ENCODE measurements at places on chromosomes 12 and 14.

GRCh38 chr14:56422703-56423213 lies 156.8 kb upstream of the TMEM260 start:
- no peak for DNase-seq

DNA sequence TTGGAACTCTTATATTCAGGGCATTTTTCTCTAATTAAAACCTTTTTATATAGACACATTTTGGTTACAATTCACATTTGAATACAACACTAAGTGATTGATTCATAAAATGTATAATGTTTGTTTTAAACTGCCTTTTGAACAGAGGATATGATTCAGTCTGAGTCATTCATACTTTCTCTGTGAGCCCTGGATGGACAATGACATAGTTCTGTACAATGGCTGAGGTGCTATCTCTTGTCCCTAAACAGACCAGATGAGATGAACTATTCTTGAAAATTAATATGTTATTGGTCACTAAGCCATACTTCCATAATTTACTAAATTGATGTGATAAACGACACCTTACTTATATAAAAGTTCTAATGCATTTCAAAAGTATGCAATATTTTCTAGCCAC lies 199.7 kb upstream of the ATXN7L3B start:
- no peak for DNase-seq

DNA sequence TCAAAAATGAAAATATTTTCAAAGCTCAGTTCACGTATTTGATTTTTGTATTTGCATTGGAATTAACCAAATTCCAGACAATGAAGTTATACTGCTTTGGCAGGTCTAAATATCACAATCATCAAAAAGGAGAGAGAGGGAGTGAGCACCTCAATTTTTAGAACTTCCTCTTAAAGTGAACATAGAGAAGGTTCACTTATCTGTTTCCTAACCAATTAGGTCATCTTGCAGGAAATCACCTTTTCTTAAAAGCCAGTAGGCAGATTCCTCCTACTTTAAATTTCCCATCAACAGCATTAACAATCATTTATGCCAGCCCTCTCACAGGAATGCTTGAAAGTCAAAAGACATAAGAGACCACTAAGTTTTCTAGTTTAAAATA lies 388.7 kb downstream of the ZFP36L1 start:
- DNase-seq, result no peak

DNA sequence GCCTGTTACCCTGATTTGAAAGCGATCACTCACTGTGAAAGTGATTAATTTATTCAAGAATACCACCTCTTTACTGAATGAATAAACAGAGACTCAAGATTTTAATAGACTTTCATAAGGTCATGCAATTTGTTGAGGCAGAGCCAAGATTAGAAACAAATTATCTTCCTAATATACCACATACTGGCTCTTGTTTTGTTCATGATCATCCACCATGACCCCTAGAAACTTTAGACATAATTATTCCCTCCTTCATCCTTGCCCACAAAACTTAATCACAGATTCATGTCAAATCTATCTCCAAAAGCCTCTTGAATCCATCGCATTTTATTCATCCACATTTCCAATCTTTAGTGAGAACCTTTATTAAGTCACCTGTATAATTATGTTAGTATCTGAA lies 152.3 kb downstream of the ATXN7L3B start:
- DNase-seq, result no peak

- no peak for DNase-seq
These were observed 156.8 kb upstream of the PDE3A start for GRCh38 chr12:20211541-20211940.

DNA sequence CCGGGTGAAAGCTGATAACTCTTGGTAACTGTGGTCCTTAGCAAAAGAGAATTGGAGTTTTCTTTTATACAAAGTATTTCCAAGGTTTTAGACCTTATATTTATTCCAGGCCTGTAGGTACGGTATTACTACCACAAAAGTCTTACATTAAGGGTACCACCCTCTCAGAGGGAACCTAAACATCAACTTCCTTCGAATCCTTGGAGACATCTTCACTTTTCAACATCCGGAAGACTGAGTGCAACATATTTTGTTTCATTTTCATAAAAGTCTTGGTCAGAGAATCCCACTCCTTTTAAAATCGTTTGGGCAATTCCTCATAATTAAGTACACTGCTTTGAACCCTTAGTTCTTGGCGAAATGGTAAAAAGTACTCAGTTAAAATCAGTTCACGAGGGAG lies 1.2 kb downstream of the CNOT2 start:
- no peak for DNase-seq

- DNase-seq, result no peak
These were observed 49.2 kb upstream of the NCOR2 start for GRCh38 chr12:124616394-124617221.

DNA sequence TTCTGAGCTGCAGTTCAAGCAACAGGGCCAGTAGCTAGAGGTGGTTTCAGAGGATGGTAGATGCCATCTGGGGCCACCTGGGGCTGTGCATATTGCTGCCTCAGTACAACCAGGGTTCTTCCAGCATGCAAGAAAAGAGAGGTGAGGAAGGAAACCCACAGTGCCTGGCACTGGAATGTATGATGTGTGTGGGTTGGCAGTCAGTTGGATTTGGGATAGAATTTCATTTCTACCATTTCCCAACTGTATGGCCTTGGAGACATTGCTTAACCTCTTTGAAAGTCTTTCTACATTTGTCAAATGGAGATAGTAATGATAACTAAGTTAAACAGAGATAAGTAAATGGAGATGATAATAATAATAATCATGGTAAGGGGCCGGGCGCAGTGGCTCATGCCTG lies 10.2 kb upstream of the LRRC10 start:
- DNase-seq, result no peak

DNA sequence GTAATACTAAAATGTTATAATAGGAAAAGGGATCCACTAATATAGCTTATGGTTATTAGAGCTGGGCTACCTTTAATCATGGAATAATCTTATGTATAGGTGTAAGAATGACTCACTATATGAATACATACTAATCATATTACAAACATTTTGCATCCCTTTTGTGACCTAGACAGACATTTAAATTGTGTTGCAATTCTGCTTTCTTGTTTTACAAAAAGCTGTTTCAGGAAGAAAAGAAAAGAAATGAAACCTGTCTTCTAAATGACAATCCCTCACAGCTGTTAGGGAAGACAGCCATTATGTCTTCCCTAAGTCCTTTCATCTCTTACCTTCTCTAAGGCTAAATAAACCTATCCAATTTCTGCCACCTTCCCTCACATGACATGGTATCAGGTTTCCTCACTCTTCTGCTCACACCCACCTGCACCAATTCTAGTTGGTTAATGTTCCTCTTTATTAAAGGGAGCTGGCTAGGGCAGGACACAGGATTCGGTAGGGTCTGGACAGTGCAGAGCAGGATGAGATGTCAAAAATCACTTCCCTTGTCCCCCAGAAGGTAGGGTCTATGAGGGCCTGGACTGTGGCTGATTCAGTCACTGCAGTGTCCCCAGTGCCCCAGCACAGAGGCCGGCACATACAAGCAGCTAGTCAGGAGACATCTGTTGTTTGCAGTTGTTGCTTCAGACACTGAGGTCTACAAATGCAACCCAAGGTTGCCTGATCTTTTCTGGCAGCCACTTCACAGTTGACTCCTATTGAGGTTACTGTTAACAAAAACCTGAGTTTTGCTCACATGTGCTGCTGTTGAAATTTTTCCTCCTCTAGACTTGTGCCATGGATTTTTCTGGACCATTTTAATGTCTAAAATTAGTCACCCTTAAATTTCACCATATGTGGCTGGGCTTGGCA lies 3.7 kb downstream of the DHRS7 start:
- peak; percentile 72 for DNase-seq

DNA sequence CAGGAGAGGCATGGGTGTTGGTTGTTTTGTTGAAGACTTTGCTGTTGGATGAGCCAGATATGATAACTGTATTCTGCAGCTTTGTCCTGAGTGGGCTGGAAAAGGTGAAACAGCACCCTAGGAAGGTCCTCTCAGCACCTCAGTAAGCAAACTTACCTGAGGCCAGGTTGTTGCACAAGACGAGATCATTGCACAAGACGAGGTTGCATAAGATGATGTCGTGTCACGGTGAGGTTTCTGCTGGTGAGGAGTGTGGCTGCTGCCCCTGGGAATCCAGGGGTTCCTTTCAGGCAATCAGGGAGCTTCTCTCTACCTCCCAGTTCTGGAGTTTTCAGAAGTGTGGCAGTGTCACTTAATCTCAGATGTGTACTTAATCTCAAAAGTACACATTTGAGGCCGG lies 85.6 kb downstream of the GLT1D1 start:
- no peak for DNase-seq

DNA sequence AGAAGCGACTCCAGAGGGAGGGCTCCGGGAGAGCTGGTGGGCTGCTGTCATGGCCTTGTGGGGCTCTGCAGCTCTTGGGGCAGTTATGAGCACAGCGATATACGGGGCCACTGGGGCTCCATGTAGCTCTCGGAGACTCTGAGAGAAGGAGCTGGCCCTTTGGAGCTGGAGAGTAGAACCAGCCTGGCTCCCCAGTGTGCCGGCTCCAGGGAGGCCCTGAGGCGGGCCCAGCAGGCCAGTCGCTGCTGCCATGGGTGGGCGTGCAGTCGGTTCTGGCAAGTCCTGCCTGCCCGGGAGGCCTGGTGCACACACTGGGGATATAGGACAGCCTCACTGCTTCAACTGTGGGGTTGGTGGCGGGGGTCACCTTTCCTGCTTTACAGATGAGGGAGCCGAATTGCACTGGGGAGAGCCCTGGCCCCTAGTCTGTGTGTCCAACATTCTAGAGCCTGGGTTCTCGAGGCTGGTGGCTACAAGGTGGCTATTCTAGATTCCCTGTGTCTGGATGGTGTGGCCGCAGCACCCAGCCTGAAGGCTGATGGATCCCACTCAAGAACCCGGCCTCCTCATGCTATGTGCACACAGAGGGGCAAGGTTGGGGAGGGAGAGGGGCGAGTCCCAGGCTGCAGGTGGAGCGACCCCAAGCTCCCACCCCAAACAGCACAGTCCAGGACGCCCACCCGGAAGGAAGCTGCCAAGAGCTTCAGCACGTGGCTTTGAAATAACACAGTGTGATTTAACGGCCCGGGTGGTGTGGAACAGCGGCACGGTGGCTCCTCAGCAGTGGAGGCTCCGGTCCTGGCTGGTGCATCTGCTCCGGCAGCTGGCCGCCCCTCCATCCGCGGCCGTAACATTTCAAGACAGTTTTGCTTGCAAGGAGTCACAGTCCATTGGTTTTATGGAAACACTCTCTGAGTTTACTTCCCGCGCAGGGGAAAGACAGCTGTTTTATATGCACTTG lies 188.3 kb upstream of the C14orf180 start:
- DNase-seq, result no peak

- DNase-seq, result no peak
These were observed 8.4 kb downstream of the CCDC197 start for GRCh38 chr14:94005324-94006073.

DNA sequence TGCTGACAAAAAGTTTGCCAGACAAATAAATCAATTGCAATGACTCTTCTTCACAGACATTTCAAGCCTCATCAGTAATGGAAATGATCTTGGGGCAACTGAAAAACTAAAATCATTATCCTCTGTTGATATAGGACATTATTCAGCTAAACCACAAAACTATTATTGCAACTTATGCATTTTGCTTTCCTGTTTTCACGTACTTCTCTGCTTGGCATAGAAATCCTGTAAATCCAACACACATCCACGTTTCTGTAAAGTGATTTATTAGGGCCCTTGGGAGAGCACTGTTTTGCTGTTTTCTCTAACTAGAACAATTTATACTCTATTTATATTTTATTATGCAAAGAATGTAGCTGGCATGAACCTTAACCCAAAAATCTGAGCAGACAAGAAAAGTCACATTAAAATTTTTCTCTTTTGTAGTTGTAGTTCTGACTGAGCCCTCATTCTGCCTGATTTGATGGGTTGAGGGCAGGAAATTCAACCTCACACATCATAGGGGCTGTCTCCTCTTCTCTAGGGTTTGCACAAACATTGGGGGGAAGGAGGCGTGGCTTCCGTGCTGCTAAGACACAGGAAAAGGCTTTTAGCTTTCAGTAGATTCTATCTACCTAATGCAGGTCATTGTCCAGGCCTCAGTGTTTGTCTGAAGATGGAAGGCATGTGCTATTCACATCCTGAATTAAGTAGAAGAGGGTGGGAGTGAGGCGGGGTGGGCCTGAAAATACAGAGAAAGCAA lies 11.5 kb upstream of the NUP107 start:
- DNase-seq, result no peak

GRCh38 chr12:89672589-89672979 lies 36.1 kb downstream of the ATP2B1 start:
- DNase-seq, result no peak

GRCh38 chr12:32301216-32301615 lies 98.1 kb upstream of the FGD4 start:
- DNase-seq, result no peak

DNA sequence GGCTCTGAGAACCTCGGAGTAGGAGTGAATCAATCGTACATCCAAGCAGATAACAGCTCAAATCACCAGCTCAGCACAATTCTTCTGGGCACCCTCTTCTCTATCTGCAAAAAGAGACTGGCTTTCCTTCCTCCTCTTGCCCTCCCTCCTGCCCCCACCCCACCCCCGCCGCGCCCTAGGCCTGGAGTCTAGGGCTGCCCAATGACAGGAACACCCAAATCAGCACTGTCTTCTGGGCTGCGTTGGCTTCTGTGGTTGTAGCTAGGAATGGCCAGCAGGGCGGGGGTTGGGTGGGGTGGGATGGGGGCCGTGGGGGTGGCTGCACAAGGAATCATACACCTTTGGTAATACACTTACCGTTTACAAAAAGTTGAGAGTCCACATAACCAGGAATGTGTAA lies 28.0 kb upstream of the TMCC3 start:
- DNase-seq, result no peak

DNA sequence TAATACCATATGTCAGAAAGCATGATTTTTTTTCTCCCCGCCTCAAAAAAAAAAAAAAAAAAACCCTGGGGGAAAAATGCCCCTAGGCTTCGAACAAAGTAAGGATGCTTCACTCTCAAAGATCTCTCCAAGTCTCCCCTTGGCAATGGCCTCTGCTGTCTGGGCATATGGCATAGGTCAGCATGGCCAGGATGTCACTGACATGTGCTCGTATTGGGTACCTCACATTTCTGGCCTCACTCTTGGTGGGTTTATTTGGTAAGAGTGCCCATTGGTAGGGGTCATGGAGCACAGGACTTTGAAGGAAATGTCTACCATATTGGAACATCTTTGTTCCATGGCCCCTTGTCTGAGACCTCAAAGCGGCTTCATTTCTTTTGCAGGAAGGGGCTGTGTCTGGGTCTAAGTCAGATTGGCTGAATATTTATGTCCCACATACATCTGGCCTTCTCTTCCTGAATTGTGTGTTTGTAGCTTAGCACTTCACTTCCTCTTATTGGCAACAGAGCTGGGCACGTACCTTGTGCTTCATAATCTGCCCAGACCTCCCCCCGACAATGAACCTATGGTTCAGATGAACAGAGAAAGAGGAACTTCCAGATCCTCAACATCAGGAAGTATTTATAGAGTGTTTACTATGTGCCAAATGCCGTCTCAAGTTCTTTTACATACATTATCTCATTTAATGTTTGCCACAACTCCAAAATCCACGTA lies 36.3 kb upstream of the OAS1 start:
- DNase-seq, result peak; percentile 56

DNA sequence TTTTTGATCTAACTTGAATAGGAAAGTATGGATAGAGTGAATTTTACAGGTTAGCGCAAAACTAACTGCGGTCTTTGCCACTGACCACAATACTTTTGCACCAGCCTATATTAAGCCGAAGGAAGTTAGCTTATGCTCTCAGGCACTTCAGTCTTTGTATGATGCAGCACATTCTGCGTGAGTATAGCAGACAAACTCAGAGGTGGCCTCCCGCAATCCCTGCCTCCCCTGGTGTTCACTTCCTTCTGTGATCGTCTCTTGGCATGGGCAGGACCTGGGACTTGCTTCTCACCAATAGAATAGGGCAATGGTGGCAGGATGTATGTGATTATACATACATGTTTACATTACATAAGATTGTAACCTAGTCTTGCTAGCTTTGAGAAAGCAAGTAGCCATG lies 10.3 kb upstream of the SLC6A13 start:
- no peak for DNase-seq

All from GF-D8 (cell line).